ENCODE measurements at places on chromosomes 16 and 17. TPM values are rescaled to one million over a fixed set of nuclear protein-coding genes. Genes with fewer than 3 reads are reported as not detected.

C16orf96 gene
- total RNA-seq, result not detected

LPCAT2 gene
- total RNA-seq, result 9.1 TPM

TEX19 gene
- total RNA-seq, result not detected

SLC5A11 gene
- not detected for total RNA-seq

NHERF2 gene
- total RNA-seq, result 87.3 TPM

DNA sequence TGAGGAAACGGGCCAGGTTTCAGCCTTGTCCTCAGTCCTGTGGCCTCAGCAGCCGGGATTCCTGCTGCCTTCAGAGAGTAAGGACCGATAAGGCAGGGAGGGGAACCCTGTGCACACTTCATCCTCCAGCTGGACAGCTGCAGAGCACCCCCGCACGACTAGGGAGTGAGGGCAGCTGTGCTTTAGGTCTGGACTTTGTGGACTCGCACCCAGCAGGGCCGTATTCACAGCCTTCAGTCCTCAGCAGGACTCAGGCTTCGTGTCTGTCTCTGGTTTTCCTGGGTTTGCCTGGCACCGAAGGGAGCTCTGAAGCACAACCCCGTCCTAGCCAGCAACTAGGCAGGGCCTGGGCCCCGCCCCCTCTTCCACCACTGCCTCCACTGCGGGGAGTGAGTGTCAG lies 45.8 kb upstream of the CACNG5 start:
- DNase-seq, result no peak

- no peak for DNase-seq
Observed at GRCh38 chr17:78111727-78112517, 16.6 kb downstream of the TMC6 start.

DNA sequence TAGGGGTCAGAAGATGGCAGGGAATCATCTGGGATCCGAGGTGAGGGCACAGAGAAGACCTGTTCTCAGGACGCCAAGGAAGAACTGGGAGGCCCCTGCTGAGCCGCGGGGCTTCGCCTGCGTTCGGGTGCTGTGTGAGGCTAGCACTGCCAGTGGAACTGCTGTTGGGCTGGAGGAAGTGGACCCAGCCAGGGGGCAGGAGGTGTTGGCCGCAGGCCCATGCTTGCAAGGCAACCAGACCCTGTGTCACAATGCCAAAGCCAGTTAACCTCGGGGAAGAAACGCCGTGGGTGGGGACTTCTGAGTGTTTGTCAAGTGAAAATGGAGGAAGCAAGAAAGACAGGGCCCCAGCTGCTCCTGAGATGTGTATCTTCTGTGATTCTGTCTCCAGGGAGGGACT lies 185.5 kb downstream of the LGALS9B start:
- no peak for DNase-seq

DNA sequence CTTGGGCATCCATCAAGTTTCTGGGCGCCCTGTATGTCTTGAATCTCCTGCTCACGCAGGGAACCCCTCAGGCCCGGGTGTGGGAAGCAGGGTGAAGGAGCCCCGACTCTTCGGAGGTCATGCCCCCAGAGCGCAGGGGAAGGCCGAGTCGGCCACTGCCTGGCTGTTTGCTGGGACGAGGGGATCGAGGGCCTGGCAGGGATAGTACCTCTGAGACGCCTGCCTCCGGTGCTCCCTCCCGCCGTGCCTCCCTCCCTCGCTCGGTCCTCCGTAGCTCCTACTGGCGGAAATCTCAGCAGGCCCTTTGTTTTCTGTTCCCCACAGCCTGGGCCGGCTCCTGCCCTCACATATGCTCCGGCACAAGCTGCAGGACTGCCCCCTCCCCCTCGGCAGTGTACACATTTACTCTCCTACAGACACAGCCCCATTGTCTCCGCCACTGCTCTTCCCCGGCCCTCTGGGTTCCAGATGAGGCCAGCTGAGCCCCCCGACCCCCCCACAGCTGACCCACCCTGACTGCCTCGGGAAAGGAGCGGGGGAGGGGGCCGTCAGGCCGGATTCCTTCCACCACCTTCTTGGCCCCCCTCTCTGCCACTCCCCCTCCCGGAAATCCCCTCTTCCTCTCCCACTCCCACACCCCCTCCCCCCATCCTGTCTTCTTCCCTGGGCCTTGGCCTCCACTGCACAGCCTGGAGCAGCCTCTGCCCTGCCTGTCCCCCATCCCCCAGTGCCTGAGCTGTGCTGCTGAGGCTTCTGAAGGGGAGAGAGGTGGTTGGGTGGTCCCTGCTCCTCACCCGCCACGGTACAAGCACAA lies 1.4 kb downstream of the TRAF4 start:
- DNase-seq, result peak; percentile 74

GRCh38 chr16:52383640-52384292 lies 163.2 kb downstream of the TOX3 start:
- DNase-seq, result no peak

DNA sequence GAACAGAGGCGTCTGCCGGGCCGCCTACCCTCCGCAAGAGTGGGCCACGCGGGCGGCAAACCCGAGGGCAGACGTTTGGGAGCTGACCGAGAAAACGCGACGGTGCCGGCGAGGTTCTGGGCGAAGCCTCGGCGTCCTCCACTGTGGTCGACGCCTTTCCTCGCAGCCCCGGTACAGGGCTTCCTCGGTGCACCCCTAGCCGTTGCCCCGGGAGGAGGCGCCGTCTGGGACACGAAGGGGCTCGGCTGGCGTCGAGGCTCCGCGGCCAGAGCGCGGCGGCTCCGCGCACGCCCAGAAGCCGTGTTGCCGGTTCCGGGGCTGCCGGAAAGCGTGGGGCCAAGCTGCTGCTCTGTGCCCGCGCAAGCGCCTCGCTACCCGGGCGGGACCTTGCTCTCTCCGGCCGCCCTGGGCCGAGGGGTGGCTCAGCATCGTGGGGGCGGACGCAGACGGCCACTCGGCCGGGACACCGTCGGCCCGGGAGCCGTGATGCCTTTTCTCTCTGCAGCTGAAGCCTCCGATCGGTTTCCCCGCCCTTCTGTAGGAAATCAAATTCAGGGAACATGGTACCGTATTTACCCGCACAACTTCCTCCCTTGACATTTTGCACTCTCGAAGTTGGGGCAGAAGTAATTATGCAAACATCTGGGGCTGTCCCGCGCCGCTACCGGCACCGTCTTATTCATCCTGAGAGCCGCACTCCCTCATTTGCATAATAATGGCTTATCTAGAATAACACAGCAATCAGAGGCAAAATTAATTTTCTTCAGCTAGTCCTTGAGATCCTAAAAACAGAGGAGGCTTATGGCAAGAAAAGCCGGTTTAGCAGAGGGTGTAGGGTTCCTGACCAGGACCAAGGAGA lies 7.3 kb upstream of the CBX8 start:
- DNase-seq, result no peak

DNA sequence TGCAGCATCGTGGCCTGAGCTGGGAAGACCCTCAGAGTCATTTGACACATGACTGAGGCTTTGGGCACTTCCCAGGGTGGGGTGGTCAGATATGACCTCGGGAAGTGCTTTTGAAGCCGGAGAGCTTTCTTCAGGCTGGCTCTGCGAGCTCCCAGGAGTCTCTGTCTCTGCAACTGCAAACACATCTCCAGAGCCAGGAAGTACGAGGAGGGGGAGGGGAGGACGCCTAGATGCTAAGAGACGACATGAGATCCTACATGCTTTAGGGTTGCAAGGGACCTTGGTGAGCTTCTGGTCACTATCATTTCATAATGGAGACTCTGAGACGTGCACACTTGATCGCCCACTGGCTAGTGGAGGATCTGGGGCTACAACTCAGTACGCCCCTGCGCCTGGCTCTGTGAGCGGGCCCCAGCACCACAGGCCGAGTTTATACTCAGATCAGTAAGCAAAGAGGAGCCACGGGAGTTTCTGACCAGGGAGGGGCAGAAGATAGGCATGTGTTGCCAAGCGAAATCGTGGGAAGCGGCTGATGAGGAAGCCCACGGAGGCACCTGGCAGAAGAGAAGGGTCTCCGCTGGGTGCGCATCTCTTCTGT lies 527 bp upstream of the MGAT5B start:
- no peak for DNase-seq

DNA sequence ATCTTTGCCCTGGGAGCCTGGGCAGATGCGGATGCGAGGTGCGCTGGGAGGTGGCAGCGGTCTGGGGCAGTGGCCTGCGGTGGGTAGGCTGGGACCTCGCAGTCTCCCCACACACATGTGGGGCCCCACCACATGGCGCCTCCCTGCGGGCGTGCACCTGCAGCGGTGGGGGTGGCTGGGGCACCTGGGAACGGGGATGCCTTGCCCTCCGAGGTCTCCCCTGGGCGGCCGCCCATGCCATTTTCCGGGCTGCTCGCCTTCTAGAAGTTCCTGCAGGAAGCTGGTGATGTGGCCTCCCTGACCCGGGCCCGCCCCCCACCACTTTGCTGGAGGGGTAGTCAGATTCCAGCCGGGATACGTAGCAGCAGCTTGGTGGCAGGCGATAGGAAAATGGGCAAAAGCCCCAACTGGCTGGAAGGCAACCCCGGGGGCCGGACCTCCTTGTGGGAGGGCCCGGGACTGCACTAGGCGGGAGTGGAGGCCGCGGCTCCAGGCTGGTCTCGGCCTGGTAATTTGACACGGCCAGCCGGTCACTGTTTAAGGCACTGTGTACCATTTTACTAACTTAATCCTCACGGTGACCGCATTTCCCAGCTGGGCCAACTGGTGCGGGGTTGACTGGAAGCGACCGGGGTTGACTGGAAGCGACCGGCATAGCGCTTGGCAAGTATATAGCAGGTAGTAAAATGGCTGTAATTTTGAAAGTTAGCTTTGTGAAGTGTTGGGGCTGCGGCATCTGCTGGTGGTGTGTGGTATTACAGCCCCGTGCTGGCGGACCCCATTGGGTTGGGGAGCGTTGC lies 38.5 kb downstream of the IGF2BP1 start:
- DNase-seq, result peak; percentile 36

GRCh38 chr16:82363026-82363816 lies 193.2 kb upstream of the MPHOSPH6 start:
- DNase-seq, result no peak

GRCh38 chr17:20930081-20930760 lies 112.6 kb downstream of the USP22 start:
- no peak for DNase-seq

DNA sequence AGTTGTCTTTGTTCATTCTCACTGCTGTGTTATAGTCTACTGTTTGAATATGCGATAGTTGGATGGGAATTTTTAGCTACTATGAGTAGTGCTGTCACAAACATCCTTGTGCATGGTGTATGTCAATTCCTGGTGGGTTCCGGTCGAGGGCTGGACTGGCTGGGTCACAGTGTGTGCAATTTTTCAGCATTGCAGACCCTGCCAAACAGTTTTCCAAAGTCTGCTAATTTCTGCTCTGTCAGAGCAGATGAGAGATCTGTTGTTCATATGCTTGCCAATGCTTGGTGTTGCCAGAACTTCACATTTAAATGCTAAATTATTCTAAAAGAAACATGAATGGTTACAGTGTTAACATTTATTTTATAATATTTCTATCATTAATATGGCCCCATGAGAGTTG lies 3.6 kb upstream of the C16orf96 start:
- no peak for DNase-seq

DNA sequence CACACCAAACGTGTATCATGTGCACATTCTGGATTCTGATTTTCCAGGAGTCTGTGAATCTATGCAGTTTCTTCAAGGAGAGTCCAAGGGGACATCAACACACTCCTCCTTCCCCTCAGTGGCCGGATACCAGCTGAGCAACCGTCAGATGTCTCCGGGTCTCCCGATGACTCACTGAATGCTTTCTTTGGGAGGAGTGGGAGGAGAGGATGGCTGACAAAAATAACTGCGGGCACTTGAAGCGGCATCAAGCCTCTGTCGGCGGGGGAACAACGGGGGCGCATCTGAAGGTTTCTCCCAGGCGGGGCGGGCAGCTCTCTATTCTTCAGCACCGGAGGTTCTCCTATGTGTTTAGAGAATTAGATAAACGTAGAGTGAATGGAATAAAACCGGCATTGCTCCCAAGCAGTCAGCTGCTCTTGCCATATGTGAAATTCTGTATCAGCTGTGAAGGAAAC lies 24.6 kb upstream of the LRRC75A start:
- DNase-seq, result no peak

Data from body of pancreas (tissue), 4 donors.